ENCODE measurements at places on chromosomes 5 and 9. TPM values are rescaled to one million over a fixed set of nuclear protein-coding genes. Genes with fewer than 3 reads are reported as not detected.

Gene ADAM19
- total RNA-seq, result 13.4 TPM

GRCh38 chr5:62538017-62538942, 40.3 kb upstream of the LRRC70 start:
- DNase-seq, result no peak

DNA sequence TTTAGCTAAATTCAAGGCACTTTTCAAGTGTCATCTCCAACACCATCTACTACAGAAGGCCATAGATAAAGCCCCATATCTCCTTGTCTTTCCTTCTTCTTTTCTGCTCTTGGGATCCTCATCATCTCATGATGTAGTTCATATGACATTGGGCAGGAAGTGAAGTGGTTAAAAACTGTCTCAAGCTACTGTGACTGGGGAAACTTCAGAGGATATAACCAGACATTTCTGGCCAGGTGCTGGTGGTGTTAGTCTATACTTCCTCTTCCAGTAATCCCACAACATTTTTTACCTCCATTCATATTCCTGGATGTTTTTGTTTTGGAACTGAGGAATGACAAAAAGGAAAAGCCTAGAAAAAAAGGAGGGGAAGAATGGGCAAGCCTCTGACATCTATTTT, 188.7 kb downstream of the LURAP1L start:
- no peak for DNase-seq

GRCh38 chr9:35639631-35640030, 11.1 kb downstream of the SIT1 start:
- DNase-seq, result no peak
